ENCODE measurements at places on chromosomes 7 and 10.

GRCh38 chr10:100805543-100806355, 60.4 kb downstream of the PAX2 start:
- no peak for DNase-seq

DNA sequence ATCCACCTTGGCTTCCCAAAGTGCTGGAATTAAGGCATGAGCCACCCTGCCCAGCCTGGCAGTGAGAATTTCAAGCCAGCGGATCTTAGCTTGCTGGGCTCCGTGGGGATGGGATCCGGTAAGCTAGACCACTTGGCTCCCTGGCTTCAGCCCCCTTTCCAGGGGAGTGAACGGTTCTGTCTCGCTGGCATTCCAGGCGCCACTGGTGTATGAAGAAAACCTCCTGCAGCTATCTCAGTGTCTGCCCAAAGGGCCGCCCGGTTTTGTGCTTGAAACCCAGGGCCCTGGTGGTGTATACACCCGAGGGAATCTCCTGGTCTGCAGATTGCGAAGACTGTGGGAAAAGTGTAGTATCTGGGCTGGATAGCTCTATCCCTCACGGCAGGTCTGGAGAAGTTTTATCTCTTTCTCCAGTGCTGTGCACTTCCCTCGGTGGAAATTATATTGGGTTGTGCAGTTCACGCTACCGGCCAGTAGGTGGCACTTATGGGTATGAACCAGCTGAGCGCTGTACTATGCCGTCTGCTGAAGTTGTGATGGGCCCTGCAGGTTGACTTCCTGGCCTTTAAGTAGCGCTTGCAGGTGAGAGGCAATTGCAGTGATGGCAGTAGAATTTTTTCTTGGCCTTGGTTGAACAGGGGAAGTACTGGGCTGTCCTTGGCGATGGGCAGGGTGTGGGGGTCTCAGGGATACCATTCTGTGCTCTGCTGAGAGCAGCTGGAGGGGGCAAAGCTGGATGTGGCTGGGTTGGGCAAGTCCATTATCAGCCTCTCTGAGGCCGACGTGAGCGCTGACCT, 138.0 kb upstream of the MTPN start:
- no peak for DNase-seq

- no peak for DNase-seq
Observed at GRCh38 chr7:14570750-14571607, 331.6 kb downstream of the DGKB start.

GRCh38 chr7:43390576-43390975, 192.3 kb upstream of the STK17A start:
- DNase-seq: no peak

GRCh38 chr10:45547207-45547606, 125.4 kb downstream of the ZFAND4 start:
- no peak for DNase-seq

GRCh38 chr7:65265933-65266519, 107.6 kb upstream of the ZNF92 start:
- DNase-seq: no peak
